Activated CD4-positive, CD25-positive, alpha-beta regulatory T cell (primary cell): ENCODE measurements at places on chromosomes 5 and 9.
A peak's percentile ranks its signal among the peaks of the same experiment; 100 is the strongest.

- no peak for DNase-seq
These were observed 619.4 kb upstream of the KLF4 start for GRCh38 chr9:108108852-108109448.

- DNase-seq: no peak
These were observed 85.4 kb downstream of the MAN2A1 start for GRCh38 chr5:109775130-109775529.

- no peak for DNase-seq
These were observed 693.4 kb downstream of the KCTD16 start for GRCh38 chr5:144864118-144864517.

- DNase-seq: no peak
These were observed 28.8 kb upstream of the NCS1 start for GRCh38 chr9:130143279-130143893.

GRCh38 chr9:31700252-31701045, 684.0 kb upstream of the ACO1 start:
- DNase-seq: no peak

DNA sequence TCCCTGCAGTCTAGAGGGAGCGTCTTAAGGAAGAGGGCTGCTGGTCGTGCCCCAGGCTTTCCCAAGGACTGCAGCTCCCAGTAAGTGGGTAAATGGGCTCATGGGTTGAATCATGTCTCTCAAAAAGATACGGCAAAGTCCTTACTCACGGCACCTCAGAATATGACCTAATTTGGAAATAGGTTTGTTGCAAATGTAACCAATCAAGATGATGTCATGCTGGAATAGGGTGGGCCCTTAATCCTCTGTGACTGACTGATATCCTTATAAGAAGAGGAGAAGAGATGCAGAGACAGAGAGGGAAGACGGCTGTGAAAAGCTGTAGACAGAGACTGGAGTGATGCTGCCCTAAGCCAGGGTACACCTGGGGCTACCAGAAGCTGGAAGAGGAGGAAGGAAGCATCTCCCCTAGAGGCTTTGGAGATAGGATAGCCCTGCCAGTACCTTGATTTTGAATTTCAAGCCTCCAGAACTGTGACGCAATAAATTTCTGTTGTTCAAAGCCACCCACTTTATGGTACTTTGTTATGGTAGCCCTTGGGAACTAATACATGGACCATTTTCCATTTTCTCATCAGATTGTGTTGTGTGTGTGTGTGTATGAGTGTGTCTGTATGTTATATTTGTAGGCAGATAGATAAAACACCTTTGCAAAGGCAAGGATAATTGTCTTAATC, 15.0 kb downstream of the GALNT10 start:
- DNase-seq: no peak

DNA sequence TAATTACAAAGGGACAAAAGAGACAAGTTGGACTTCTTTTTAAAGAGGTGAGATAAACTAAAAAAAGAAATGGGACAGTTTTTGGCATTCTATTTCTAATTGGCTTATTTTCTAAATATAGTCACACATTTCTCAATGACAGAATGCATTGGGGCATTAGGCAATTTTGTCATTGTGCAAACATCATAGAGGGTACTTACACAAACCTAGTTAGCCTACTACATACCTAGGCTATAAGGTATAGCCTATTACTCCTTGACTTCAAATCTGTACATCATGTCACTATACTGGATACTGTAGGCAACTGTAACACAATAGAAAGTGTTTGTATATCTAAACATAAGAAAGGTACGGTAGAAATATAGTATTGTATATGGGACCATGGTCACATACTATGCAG, 56.1 kb downstream of the LSM11 start:
- no peak for DNase-seq

DNA sequence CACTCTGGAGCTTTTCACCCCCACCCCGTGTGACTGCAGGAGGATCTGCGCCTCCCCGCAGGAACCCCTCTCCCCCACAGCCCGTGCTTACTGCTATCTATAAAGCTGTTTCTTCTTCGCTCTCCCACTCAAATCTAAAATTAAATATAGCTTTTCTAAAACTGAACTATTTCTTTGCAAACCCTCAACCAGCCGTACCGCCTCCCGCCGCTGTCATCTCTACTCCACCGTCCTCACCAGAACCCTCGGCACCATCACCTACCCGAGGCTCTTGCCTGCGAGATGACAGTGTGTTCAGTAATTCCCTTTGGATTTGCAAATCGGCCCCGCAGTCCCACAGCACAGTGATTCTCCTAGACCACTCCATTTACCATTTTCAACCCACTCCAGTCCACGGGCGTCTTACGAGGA, 13.6 kb downstream of the LPCAT1 start:
- DNase-seq: no peak

- DNase-seq: no peak
These were observed 463.1 kb downstream of the NR2F1-AS1 start for GRCh38 chr5:93117751-93118531.

GRCh38 chr9:35660966-35661415, 2.9 kb downstream of the CCDC107 start:
- DNase-seq: no peak

DNA sequence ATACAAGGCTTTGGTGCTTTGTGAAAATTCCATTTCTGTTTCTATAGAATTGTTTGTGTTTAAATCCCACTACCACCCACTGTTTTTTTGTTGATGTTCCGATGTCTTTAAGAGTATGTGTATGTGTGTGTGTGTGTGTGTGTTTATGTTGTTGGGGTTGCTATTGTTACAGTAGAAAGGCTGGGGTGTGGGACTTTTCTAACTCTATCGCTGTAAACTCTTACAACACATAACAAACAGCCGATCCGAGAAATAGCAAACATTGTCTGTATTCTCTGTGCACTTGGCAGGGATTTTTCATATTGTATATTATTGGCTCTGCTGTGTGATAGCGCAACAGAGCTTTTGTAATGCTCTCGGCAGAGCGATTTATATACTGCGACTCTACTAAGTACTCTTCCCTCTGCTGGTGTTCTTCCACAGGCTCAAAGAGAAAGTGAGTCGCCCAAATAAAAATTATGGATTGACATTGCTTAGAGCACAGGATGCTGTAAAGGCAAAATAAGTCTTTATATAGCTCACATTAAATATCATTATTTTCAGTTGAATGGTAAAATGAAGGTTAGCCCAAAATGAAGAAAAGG, 492.2 kb upstream of the ARRDC3 start:
- DNase-seq: no peak

GRCh38 chr5:102902647-102903046, 147.5 kb downstream of the PAM start:
- no peak for DNase-seq

- no peak for DNase-seq
These were observed 11.5 kb upstream of the NKX2-5 start for GRCh38 chr5:173246511-173246910.

GRCh38 chr5:95697781-95698681, 15.2 kb upstream of the SPATA9 start:
- DNase-seq: no peak

DNA sequence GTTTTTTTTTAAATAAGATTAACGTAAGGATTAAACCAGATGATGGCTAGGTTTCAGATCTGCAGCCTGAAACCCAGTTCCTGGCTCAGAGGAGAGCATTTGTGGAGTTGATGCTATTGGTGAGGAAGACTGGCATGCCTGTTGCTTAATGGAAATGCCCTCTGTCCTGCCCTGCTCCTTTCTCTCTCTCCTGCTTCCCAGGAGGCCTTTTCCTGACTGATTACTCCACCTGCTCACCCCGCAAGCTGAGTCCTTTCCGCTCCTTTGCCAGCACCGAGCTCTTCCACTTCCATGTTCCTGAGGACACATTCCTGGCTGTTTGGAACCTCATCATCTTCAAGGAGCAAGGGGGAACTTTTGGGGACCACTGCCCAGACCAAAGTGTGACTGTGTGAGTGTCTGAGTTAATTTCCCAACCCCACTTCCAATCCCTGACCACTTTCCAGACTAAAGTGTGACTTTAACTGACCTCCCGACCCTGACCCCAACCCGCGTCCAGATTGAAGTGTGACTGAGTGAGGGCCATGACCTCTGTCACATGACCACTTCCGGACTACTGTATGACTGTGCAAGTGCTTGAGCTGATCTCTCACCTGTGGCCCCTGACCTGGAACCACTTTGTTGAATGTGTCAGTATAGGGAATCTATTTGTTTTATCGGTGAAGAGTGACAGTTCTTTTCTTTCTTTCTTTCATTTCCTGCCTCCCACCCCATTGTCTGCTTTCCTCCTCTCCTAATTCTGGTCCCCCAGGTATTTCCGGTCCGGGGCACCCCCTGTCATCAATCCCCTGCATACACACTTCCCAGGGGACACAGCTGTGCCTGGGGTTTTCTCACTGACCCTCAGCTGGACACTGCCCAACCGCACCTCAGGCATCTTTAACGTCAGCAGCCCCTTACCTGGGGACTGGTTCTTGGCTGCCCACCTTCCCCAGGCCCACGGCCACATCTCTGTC, 5.5 kb downstream of the TMEM8B start:
- DNase-seq: no peak

DNA sequence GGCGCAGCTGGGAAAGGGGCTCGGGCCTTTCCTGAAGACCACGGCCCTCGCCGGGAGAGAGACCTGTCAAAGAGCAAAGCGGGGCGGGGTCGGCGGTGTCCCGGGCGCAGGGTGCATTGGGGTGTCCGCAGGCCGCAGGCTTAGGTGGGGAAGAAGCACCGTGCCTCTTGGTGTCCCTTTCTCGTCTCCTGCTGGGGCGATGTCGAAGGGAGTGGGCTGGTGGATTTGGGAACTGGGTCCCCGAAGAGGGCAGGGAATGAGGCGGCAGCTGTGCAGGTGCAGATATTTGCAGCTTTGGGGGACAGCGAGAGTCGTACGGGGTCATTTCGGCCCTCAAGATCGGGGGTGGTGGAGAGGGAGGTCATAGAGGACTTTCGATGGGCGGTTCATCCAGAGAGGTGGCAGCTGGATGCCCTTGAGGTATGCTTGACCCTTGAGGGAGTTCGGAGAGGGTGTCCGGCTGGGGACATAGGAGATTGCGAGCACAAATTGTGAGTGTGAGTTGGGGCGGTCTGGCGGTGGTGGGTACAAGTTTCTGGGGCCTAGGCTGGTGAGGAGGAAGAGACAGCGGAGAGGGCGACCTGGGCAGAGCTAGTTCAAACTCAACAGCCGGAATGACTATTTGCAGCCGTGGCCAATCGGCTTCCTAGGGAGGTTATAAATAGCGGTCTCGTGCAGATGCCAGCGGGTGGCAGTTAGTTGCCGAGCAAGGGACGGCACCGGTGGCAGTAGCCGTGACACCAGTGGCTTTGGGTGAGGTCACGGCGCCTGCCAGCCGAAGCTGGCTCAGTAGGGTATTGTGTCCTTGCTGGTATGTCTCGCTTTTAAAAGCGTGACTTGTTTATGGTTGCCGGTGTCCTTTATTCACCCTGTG, 601 bp downstream of the NNT start:
- DNase-seq: peak; percentile 44

DNA sequence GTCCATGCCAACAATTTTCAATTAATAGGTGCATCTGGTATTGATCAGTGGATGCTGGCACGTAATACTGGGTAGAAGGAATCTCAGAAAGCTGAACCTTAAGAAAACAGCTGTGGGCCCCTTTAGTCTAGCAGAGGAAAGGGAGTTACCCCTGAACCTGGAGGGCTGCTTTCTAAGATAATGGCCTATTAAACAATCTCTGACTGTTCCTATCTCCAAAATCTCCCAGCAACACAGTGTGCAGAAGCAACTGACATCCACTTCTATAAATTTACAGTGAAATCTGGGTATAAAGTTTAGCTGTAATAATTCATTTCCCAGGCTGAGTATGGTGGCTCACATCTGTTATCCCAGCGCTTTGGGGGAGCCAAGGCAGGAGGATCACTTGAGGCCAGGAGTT, 198.8 kb downstream of the MAPKAP1 start:
- DNase-seq: no peak

- DNase-seq: no peak
These were observed 75.9 kb downstream of the LMNB1 start for GRCh38 chr5:126852841-126853271.

GRCh38 chr5:34597034-34598027, 58.8 kb upstream of the RAI14 start:
- no peak for DNase-seq

- no peak for DNase-seq
These were observed 19.0 kb upstream of the C1QTNF3 start for GRCh38 chr5:34061993-34062392.

DNA sequence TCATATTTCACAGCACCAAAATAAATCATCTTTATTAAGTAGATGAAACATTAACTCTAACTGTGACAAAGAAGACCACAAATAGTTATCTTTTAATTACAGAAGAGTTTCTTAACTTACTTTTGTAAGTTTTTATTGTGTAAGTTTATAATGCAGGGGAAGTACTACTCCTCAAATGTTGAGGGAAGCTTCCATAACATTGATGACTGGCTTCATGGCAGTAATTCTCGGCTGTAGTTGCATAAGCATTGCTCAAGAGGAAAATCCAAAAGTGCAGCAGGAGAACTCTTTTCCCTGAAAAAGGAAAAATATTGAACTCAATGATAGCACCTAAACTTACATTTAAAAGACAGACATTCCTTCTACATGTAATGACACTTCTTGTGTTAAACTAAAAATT, 4.6 kb downstream of the TSLP start:
- no peak for DNase-seq

GRCh38 chr5:32586276-32586599, 881 bp downstream of the SUB1 start:
- DNase-seq: no peak

- DNase-seq: peak; percentile 29
These were observed 70.2 kb downstream of the SEMA4D start for GRCh38 chr9:89427621-89428221.

- no peak for DNase-seq
These were observed 12.8 kb downstream of the DMXL1 start for GRCh38 chr5:119083679-119084078.

GRCh38 chr9:110337727-110338126, at the start of gene TXNDC8:
Gene TXNDC8, minus strand, starts transcription at chr9:110337863.
- DNase-seq: no peak

DNA sequence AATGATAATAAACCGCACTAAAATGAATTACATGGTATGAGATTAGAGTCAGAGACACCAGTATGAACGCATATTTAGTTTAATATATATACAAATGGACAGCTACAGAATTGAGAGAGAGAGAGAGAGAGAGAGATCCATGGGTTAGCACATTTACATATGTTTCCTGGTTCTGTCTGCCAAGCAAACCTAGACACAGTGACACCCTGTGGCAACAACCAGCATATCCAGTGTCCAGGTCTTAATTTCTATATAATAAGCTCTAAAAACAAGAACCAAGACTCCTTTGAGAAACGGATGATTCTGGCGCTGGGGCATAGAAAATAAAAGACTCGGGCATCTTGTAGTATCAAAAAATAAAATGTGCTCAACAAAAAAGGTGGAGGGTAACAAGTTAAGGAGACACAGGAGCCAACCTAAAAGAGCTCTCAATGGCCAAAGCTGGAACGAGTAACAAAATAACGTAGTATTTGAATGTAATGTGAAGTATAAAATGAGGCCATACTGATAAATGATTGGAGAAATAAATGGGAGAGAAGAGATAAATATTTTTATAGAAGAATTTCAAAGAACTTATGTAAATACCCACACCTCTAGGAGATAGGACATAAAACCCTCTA, 84.5 kb downstream of the RFX3 start:
- DNase-seq: no peak

GRCh38 chr5:135826221-135826525, 8.3 kb upstream of the SLC25A48 start:
- no peak for DNase-seq
